ENCODE measurements at places on chromosomes 2 and 18. TPM values are rescaled to one million over a fixed set of nuclear protein-coding genes. Genes with fewer than 3 reads are reported as not detected.

The ANKRD30B gene
- 0.06 TPM for polyA plus RNA-seq

The SLC35F5 gene
- 56.5 TPM for polyA plus RNA-seq

The DSC2 gene
- 10.1 TPM for polyA plus RNA-seq

The EVA1A gene
- polyA plus RNA-seq: 5.0 TPM

The PAX8 gene
- polyA plus RNA-seq: 1.9 TPM

The SPRED2 gene
- polyA plus RNA-seq: 27.9 TPM
